ENCODE measurements at places on chromosomes 5 and 9. TPM values are rescaled to one million over a fixed set of nuclear protein-coding genes. Genes with fewer than 3 reads are reported as not detected.

GRCh38 chr5:146751781-146752401 is 126.7 kb downstream of the PPP2R2B start:
- DNase-seq: peak; percentile 55

DNA sequence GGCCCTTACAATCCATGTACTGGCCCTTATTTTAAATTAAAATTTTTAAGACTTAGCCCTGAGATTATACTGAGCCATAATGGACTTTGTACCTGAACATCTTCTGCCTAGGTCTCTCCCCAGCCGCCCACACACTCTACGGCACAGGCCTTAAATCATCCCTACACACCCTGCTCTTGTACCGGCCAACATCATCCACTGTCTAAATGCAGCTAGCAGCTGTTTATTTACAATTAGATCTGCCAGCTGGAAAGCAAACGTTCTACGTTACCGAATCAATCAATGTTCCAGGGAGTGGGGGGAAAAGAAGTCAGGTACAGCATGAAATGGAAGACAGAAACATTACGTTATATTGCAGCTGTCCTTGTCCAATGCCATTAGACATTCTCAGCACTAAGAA is 88.4 kb upstream of the GRAMD2B start:
- DNase-seq: no peak

- DNase-seq: peak; percentile 63
These were observed 142.7 kb downstream of the C5orf15 start for GRCh38 chr5:133825631-133826289.

- peak; percentile 45 for DNase-seq
These were observed 16.0 kb upstream of the PUM3 start for GRCh38 chr9:2859776-2860379.

GRCh38 chr9:95189251-95190098 is 128.0 kb downstream of the FANCC start:
- DNase-seq: no peak

Gene MSX2
- not detected for total RNA-seq

Gene FAM81B
- total RNA-seq: not detected

Gene ZNG1F
- total RNA-seq: 12.9 TPM

Gene C5orf58
- total RNA-seq: not detected

Data from activated naive CD8-positive, alpha-beta T cell treated with anti-CD3 and anti-CD28 coated beads, Interleukin-2, amount 10 ng/mL, durations not matched to agents 7 days and 5 days (primary cell).